Activated T-cell treated with anti-CD3 and anti-CD28 coated beads, Interleukin-2, amount 50 U/mL, for 24 hours (primary cell): ENCODE measurements at places on chromosomes 12 and 14.

DNA sequence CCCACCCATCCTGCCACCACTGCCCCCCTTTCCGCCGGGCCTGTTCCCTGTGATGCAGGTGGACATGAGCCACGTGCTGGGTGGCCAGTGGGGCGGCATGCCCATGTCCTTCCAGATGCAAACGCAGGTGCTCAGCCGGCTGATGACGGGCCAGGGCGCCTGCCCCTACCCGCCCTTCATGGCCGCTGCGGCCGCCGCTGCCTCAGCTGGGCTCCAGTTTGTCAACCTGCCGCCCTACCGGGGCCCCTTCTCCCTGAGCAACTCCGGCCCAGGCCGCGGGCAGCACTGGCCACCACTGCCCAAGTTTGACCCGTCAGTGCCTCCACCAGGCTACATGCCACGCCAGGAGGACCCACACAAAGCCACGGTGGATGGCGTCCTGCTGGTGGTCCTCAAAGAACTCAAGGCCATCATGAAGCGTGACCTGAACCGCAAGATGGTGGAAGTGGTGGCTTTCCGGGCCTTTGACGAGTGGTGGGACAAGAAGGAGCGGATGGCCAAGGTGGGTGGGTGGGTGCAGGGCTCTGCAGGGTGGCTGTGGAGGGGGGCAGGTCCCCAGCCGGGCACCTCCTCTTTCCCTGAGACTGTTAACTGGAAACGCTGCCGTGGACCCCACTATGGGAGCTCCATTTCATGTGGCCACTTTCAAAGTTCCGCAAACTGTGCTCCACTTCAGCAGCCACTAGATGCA is 10.8 kb downstream of the SETD1B start:
- DNase-seq: no peak

GRCh38 chr12:96454396-96454795 is 35.0 kb upstream of the CFAP54 start:
- DNase-seq: no peak

- no peak for DNase-seq
These were observed 50.2 kb downstream of the FZD10 start for GRCh38 chr12:130212384-130212989.

DNA sequence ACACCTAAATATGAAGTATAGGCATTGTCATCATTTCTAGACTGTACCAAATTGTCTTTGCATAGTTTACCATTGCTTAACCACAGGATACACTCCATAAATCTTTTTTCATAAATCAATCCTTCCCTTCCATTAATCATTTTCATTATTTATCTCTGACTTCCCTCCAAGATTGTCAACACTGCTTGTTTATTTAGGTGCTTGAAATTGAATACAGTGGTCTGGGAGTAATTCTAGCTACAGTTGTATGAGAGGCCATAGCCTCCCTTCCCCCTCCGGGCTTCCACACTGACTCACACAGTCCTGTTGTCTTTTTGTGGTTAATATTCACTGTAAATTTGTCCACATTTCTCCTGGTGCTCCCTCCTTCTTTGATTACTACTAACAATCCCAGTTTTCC is 114.2 kb upstream of the ARID2 start:
- no peak for DNase-seq

- no peak for DNase-seq
These were observed 102.4 kb downstream of the VCPKMT start for GRCh38 chr14:50013934-50014333.

GRCh38 chr14:65637780-65638179 is 225.2 kb downstream of the FUT8 start:
- peak; percentile 53 for DNase-seq

DNA sequence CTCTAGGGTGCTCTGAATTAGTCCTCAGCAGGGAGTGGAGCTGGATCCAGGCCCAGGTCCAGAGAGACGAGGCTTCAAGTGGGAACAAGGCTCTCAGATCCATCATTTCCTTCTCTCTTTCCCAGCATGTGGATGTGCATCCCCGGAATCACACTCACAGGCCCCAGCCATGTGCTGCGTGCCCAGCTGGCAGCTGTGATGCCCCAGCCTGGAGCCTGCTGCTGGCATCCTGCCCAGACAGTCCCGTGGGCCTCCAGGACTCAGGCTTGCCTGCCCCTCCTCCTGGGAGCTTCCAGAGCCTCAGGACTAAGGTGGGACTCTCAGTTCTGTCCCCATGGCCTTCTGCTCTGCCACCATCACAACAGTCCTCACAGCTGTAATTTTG is 6.2 kb upstream of the KRT84 start:
- no peak for DNase-seq

DNA sequence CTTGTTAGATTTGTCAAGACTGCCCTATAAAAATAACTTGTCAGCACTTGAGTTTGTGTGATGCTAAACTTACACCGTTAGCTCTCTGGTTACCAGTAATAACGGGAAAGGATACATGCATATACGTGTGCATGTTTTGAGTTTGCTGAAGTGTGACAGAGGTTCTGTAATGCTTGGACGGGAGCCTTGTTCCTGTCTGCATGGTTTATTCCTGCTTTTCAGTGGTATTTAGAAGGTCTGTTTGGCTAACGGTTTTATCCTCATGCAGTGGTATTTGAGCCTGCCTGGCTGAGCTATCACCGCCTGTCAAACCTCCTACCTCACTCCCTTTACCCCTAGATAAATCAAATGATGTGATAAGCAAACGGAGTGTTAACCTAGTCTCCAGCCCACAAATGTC is 305.6 kb downstream of the GALC start:
- no peak for DNase-seq

DNA sequence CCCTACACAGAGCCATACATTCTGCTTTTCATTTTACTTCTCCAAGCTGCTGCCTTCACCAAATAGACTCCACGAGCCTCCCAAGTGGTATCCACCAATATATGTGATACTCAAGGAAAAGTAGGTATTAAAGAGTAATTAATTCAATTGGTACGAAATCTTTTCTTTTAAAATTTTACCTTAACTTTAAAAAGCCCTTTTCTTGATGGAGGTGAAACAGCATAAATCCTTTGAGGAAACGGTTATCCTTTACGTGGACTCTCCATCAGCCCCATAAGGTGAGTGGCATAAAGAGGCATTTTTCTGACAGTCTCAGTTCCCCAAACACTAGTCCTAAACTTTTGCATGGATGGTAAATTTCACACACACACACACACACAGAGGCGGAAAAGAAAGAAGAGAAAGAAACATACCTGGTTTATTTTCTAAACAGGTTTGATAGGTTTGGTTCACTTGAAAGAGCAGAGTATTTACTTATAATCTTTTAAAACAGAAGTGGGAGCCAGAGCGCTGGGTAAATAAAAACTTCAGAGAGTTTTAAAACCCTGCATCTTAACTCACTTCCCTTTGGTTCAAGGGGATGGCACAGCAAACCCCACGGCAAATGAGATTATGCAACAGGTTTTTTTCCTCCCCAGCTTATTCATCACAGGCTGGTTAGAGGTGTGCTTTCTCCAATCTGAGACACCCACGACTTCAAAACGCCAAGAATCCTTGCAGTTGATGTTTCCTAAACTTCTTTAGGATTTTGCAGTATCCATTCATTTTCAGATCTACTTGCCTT is 1.9 kb downstream of the DUSP16 start:
- peak; percentile 50 for DNase-seq

DNA sequence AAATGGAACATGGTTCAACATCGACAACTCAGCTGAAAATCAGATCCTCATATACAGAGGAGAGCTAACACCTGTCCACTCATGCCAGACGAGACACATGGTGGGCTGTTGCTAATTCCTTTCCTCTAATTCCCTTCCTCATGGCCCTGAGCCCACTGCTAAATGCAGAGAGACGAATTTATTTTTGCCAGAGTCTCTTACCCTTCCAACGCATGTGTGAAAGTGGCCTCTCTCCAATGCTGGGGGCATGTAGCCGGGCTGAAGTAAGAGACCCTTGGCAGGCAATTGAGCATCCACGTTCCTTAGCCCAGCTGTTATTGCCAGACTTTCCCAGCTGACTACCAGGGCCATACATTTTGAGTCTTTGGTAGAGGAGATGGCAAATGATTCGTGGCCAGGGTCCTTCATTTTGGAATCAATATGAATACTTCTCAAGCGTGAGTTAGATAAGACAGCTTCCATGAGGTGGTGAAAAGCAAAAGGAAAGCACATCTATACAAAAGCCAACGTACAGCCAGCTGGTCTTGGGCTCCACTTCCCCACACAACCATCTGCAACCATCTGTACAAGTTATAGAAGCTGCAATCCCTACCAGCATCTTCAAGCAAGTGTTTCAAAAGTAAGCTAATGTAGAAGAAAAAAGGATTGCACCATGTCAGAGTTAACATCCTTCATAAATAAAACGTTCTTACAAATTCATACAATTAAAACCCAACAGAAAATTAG is 28.6 kb downstream of the CORO1C start:
- no peak for DNase-seq

- no peak for DNase-seq
These were observed 2.1 kb downstream of the NIN start for GRCh38 chr14:50828721-50829488.

GRCh38 chr14:99287269-99287942 is 15.4 kb upstream of the BCL11B start:
- DNase-seq: no peak

DNA sequence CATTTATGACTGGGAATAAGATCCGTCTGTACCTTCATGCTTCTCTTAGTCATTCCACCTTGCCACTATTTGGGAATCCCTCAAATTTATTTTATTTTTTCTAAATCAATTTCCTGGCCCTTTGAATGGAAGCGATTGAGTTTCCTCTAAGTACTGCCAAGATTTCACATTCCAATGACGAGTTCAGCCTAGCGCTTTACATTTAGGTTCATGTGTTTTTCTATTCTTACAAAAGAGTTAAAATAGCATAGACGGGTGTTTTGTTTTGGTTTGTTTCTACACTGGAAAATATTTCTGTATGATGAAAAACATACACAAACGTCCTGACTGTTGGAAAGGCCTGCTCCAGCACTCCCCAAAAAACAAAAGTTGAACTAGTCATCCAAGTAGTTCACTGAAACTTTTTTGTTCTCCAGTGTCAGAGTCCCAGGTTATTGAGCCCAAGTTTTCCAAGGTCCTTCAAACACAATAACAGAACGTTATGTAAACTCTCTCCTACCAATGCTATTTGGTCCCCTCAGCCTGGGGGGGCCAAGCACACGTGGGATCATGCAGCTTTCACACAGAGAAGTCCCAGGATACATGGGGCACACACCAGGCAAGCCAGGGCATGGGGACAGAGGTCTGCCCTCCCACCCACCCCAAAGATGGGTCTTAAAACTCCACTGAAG is 74.8 kb upstream of the FOXN3 start:
- DNase-seq: no peak

DNA sequence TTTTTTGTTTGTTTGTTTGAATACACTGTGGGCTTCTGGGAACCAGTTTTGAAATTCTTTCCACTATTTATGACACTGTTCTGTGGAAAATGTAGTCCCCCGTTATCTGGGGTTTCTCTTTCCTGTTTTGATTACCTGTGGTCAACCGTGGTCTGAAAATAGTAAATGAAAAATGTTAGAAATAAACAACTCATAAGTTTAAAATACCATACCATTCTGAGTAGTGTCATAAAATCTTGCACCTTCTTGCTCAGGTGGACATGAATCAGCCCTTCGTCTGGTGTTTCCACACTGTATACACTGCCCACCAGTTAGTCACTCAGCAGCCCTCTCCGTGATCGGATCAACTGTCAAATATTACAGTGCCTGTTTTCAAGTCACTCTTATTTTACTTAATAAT is 5.1 kb upstream of the PAPOLA start:
- DNase-seq: no peak

DNA sequence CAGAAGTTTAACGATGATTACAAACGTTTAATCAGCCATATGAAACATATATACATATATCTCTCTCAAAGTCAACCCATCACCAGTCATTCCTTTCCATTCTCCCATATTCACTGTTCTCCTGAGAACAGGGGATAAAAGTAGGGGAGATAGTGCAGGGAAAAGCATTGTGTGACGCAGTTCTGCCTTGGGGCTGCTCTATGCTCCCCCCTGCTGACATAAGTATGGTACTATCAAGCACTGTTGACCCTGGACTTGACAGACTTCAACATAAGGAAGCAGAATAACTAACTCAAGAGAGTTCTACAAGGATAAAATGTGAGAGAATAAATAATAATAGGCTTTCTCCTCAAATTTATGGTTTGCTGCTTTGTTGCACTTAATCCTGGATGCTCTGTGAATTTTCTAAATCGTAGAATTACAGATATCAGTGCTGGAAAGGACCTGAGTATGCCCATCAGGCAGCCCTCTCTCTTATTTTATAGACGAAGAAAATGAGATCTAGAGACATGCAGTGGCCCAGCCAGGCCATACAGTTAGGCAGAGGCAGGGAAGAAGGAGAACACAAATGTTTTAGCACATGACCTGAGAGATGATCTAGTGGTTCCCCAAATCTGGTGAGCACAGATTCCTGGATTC is 87.2 kb downstream of the SCN8A start:
- DNase-seq: no peak
